ENCODE measurements at places on chromosomes 7 and 10.

GRCh38 chr7:105224884-105225651 lies 163.7 kb downstream of the SRPK2 start:
- DNase-seq, result no peak

GRCh38 chr10:21060626-21061025 lies 163.5 kb upstream of the NEBL start:
- no peak for DNase-seq

DNA sequence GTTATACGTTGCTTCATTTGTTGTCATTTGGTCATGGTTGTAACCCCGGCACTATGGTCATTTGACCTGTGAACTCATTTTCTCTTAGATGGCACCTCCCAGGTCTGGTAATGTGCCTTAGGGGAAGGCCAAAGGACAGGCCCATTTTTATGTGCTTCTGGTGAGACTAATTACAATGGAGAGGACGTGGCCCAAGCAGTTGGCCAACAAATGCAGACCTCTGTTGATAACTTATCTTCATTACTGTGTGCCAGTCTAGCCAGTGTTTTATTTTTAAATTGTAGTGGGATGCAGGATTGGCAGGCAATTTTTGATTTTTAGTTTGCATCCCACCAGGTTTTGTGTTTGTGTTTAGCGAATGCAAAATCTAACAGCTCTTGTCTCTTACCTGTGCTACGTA lies 321.5 kb upstream of the AKR1E2 start:
- no peak for DNase-seq

DNA sequence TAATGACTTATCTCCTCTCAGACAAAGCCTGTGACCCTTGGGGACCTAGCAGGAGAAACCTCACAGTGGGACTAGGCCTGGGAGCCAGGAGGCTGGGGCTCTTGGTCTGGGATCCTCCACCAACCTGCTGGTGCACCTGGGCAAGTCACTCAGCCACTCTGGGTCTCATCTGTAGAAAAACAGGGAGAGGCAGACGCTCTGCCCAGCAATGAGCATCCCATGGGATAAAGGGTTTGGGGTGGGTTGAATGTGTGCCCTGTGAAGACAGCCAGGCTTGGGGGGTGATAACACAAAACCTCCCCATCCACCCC lies 81.6 kb downstream of the ZMIZ1 start:
- no peak for DNase-seq
